Stimulated activated CD4-positive, alpha-beta T cell treated with anti-CD3 and anti-CD28 coated beads, Interleukin-12 subunit alpha, Interleukin-12 subunit beta, amount 100 ng/mL, for 4 hours (primary cell): ENCODE measurements at places on chromosomes 2 and 18.

GRCh38 chr18:44041553-44041952, 639.1 kb upstream of the SETBP1 start:
- no peak for DNase-seq

DNA sequence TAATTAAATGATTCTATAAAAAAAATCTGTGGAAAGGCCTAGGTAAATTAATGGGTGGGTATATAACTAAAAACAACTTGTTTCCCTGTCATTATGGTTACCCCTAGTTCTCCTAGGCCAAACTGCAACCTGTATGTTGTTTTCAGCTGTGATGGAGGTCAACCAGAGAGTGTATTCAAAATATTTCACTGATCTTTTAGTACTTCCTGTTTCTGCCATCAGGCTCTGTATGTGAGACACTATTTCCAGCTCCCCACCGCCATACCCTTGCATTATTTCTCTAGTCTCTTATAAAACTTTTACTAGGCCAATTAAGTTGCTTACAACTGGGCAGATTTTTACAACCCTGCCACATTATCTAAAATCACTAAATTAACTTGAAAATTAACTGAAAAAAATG, 21.0 kb upstream of the CDKL4 start:
- no peak for DNase-seq

DNA sequence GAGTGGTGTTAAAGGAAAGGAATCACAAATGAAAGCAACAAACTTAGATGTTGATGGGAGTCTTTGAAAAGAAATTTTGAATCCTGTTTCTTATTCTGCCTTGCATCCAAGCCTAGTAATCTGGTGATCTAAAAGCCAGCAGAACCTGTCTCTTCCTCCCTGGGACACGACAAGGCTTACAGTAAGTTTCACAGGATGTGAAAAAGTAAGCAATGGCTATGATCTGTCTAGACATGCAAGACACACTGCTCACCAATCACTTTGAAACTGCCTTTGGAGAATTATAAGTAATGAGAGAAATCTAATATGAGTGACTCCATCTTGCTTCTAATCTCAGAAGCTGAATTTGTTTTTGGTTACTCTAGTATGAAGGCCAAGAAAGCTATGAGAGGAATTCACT, 103.7 kb downstream of the KCNH7 start:
- DNase-seq: no peak

DNA sequence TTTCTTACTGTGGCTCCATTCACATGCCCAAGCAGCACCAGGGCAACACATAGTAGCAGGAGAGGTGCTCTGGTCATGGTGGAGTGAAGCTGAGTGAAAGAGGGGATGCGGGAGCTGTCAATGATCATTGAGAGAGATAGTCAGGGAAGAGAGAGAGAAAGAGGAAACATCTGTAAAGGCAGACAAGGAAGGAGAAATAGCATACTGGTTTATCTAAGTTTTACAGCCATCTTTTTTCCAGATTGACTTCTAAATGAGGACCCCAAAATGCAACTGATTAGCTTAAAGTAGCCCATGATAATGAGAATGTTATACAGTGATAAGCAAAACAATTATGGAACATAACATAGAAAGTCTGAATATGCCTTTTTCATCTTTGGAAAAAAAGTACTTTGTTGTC, at the start of gene C2orf66:
Gene C2orf66, minus strand, starts transcription at position 96 of the 400 bp plus-strand sequence. Its CDS starts 19 bp downstream, at position 77.
- no peak for DNase-seq

- DNase-seq: no peak
Observed at GRCh38 chr2:158817588-158817987, 22.5 kb downstream of the DAPL1 start.

- no peak for DNase-seq
Observed at GRCh38 chr18:47842836-47843235, 87.6 kb downstream of the SMAD2 start.

- no peak for DNase-seq
Observed at GRCh38 chr2:101609433-101609832, 88.1 kb upstream of the MAP4K4 start.

DNA sequence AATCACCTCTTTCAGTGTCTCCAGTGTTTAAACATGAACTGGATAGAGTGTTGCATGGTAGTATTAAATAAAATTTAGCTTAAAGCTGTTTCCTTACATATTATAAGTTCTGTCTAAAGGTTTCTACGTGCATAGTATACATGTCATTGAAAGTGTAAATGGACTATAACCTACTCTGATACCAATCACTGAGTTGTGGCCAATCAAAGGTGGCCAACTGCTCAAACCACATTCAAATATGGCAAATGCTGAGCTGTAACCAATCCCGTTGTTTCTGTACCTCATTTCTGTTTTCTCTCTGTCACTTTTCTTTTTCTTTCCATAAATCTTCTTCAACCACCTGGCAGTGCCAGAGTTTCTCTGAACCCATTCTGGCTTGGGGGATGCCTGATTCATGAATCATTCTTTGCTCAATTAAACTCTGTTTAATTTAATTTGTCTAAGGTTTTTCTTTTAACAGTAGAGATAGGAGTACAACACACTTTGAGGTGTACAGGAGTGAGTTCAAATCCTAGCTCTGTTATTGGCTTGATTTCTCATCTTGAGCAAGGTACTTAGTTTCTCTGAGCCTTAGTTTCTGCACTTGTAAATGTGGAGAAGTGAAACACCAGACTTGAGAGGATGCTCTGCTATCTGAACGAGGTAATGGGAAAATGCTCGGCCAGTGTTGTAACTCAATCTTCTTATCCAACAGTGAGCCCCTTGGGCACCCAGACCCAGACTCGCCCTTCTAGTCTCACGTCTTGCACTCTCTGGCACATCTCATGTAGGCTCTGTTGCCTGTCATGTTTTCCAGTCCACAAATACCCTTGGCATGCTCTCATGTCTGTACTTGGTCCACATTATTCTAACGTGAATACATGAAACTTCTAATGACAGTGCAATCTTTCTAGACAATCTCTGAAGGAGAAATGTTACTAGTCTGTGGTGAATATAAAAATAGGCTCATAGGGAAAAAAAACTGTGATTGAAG, 228.0 kb downstream of the PIK3C3 start:
- no peak for DNase-seq

- no peak for DNase-seq
Observed at GRCh38 chr2:55150834-55151233, 81.3 kb downstream of the CLHC1 start.

DNA sequence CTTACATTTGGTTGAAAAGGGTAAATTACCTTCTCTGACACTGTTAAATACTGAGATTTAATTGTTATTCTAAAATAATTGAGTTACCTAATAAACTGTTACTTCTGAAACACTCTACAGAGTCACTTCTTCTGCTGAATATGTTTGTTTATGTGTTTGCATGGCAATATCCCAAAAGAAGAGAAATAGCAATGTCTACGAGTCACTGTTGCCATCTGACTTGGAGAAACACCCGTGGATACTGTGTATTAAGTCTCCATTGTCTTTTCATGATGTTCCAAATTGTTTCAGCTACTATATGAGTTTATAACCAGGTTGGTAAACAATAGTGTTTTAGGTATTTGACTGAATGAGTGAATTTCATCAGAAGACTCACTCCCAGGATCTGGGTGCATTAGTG, 754.2 kb upstream of the ID2 start:
- DNase-seq: no peak

GRCh38 chr2:233140077-233140585, 80.0 kb downstream of the INPP5D start:
- DNase-seq: no peak

DNA sequence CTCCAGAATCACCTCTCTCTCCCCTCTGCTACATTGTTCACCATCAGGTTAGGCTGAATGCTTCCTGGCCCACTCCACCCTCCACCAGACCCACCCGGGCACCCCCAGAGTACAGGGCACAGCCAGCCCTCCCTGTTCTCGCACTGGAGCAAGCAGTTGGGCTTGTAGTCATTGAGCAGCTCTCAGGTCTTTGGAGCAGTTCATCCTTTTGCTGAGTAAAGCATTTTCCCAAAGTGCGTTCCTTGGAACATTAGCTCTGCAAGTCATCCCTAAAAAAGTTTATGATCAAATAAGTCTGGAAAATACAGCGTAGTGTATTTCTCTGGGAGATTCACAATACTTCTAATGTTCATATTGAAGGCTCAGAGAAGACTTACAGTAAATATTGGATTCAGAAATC, 103.5 kb upstream of the DAPL1 start:
- no peak for DNase-seq

DNA sequence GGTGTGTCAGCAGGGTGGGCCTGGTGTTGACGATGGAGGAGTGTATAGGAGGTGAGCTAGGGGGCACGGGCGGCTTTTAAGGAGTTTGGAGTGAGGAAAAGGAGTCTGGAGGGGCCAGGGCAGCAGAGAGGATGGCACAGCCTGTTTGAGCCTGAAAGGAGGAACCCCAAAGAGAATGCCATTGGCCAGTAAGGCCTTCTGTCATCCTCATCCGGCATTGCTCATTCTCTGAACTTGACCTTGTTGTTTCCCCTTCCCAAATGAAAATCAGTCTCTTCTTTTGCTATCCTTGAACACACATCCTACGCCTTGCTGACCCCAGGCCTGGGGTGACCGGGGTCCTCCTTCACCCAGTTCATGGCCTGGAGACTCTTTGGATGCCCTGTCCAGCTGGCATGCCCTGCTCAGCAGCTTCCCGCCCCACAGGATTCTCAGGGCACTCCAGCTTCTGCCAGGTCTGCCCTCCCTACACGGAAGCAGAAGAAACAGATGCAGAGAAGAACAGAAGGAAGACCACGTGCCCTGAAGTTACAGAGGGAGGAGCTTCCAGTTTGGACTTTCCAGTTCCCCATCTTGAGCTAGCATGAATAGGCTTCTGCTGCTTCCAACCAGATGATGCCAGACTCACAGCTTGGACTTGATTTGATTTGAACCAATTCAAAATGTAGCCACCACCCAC, 20.5 kb upstream of the KIF3C start:
- no peak for DNase-seq

DNA sequence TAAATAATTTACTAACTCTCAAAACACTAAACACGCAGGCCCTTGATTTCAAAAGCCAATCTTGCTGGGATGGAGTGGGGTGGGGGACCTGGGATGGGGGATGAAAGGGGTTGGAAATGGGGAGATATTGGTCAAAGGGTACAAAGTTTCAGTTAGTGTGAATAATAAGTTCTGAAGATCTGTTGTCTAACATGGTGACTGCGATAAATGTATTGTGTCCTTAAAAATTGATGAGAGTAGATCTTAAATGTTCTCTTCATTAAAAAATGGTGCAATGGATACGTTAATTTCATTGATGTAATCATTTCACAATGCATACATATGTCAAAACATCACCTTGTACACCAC, 505 bp upstream of the ACYP2 start:
- no peak for DNase-seq

- no peak for DNase-seq
Observed at GRCh38 chr2:205032093-205032551, 486.8 kb downstream of the PARD3B start.

- DNase-seq: no peak
Observed at GRCh38 chr2:113762377-113763118, 6.1 kb upstream of the SLC35F5 start.

DNA sequence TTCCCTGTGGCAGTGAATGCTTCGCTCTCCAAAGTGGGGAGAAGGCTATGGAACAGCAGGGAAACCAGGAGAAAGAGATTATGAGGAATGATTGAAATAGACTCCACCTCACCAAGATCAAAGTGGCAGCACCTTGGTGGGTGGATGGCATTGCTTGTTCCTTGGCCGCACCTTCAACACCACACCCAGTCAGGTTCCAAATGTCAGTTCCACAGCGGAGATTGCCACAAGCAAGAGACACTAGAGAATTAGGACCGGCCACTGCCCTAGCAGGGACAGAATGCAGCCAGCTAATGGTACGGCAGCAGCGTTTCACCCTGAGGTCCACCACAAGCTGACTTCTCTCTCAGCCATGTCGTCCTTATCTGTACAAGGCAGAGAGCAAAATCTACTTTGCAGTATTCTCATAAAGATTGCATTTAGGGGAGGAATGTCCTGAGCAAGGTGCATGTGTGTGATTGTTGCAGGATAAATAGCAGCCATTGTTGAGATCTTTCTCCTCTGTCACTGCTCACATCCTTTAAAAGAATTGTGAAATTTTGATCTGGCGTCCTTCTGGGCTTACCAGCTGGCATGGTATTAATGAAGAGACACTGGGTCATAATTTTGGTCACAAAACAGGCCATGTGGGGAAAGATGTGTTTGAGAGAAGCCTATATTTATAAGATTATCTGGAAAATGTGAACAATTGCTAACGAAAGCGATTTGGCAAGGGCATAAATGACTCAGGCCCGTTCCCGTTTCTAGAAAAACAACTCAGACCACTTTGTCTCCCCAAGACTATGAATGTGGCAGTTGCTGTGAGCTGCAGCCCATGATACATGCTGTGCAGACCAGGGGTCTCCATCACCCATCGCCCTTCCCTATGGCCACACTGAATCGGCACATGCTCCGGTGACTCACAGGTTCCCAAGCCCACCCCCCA, 228.6 kb upstream of the ID2 start:
- no peak for DNase-seq

DNA sequence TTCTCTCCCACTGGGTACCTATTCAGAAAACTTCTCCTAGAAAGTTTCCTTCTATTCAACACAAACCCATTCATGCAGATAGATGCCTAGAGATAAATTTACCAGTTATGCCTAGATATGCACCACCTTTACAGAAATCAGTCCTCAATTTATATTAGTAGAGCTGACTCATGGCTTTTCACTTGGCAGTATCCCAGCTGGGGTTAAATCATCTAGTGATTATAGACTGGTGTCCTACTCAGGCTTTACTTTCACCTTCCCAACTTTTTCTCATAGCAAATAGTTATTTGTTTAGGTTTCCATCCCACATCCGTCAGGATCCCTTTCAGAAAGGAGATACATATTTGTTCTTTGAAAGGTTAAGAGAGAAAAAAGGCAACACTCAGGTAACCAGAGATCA, 124.5 kb downstream of the AQP4 start:
- DNase-seq: no peak

DNA sequence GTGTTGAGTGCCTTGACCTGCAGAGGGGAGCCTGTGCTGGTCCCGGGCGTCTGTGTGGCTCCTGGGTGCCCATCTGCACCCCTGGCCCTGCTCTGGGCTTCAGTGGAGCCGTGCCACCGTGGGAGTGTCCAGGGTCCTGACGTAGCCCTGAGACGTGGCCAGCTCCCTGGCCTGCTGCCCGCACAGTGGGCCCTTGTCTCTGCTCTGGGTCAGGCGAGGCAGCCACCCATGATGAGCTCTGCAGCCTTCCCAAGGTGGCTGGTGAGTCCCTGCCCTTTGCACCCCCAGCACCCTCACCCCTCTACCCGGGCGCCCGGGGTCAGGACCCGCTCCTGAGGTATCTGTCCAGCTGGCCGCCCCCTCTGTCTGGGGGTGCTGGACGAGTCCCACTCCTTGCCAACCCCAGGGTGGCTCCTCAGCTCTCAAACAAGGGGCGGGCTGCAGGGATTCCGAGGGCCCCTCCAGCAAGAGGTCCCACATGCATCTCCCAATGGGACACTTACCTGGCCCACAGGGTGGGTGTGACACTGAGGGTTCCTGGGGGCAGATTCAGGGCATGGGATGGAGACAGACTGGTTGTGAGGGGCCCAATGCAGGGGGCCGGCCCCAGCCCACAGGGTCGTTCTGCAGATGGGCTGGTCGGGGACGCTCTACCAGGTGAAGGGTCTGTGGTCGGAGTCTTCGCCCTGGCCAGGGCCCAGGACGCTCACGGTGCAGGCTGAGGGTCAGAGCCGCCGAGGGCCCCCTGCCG, 2.4 kb downstream of the NEU4 start:
- DNase-seq: no peak
